ENCODE measurements at places on chromosomes 2 and 18. TPM values are rescaled to one million over a fixed set of nuclear protein-coding genes. Genes with fewer than 3 reads are reported as not detected.

IGFBP5 gene
- total RNA-seq, result 1,041 TPM

THADA gene
- total RNA-seq, result 32.2 TPM

LRRC30 gene
- total RNA-seq, result not detected

NEURL3 gene
- 2.5 TPM for total RNA-seq

PLCD4 gene
- total RNA-seq, result 12.0 TPM
